ENCODE measurements at places on chromosomes 6 and 20.

- DNase-seq, result no peak
Observed at GRCh38 chr6:169800668-169801395, 49.4 kb downstream of the ERMARD start.

- no peak for DNase-seq
Observed at GRCh38 chr20:23520185-23520584, 29.3 kb downstream of the CST8 start.

- no peak for DNase-seq
Observed at GRCh38 chr20:19807191-19807945, 49.3 kb downstream of the RIN2 start.

- no peak for DNase-seq
Observed at GRCh38 chr20:17896193-17896723, 72.3 kb downstream of the SNX5 start.

GRCh38 chr6:143058987-143059386 lies 1.7 kb upstream of the AIG1 start:
- DNase-seq, result no peak

DNA sequence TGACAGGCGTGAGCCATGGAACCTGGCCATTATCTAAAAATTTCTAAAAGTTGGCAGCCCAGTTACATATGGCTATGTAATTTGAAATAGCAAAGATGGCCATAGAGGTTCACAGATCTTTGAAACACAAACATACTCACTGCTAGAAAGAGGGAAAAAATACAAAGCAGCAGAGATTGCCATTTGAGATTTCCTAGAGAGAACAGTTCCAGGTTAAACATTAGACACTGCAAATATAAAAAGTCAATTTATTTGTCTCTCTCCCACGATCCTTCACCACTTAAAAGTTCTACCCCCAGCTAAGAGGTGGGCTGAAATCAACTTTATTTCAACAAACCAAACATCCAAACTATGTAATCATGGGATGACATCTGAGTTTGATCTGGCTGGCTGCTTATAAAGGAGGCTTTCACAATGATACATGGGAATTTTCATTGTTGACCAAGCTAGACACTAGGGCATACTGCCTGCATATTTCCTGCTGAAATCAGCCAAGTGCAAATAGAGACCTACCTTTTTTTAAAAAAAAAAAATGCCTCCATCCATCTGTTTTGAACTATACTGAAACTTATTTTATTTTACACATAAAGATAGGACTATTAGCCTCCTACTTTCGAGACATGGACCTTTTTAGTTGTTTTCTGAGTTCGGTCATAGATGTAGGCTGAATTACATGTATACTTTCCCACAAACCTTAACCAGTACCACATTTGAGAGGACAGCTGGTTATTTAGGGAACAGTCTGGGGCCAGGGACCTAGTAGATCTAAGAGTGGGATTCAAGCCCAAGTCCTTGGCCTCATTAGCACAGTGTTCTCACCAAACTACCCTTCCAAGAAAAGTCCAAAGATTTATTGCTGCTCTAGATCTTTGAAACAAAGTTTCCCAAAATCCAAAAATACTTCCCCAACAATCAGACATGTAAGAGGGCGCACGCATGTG lies 16.6 kb downstream of the DCDC2 start:
- DNase-seq, result no peak

DNA sequence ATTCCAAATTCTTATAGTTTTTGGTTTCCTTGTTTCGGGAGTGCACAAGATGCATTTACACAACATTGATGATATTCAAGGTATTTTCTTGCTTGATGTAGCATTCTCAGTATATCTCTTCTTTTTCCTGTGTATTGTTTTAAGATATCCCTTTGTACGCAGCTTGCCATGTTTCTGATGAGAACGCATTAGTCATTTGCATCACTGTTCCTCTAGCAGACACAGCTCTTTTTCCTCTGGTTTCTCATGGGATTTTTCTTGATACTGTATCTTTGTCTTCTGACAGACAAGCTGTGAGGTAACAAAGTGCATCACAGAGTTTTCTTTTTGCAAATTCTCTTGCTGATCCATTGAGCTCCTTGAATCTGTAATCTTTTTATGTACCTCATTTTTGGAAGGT lies 146.4 kb downstream of the SLC22A3 start:
- no peak for DNase-seq

DNA sequence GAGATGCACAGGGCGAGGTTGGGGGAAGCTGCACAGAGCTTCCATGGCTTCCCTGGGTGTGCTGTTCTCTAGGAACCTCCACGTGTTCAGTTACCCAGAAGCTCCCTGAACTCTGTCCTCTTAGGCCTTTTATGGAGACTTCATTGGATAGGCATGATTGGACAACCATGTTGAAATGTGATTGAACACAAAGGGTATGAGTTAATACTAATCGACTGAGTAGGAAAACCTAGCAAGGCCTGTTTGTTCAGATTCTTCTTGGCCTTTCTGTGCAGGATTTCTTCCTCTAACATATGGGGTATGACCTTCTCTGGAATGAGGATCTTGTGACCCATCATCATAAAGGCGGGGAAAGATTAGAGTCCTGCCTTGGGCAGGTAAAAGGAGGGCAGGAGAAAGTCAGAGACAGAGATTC lies 70.7 kb upstream of the SMIM29 start:
- DNase-seq, result no peak

DNA sequence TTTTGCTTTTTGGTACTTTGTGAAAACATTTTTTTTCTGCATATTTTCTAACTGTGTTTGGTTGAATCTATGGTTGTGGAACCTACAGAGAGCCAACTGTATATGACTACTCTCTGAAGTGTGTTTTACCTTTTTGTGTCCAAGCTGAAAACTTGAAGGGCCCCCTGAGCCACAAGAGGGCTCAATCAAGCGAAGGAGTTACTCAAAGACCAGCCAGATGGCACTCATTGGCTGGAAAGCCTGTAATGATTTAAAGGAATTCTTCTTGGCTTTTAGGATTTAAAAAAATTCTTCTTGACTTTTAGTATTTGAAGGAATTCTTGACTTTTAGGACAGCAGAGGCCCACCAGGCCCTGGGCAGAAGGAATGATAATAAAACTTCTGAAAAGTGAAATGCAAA lies 27.0 kb upstream of the ECI2 start:
- DNase-seq, result no peak

DNA sequence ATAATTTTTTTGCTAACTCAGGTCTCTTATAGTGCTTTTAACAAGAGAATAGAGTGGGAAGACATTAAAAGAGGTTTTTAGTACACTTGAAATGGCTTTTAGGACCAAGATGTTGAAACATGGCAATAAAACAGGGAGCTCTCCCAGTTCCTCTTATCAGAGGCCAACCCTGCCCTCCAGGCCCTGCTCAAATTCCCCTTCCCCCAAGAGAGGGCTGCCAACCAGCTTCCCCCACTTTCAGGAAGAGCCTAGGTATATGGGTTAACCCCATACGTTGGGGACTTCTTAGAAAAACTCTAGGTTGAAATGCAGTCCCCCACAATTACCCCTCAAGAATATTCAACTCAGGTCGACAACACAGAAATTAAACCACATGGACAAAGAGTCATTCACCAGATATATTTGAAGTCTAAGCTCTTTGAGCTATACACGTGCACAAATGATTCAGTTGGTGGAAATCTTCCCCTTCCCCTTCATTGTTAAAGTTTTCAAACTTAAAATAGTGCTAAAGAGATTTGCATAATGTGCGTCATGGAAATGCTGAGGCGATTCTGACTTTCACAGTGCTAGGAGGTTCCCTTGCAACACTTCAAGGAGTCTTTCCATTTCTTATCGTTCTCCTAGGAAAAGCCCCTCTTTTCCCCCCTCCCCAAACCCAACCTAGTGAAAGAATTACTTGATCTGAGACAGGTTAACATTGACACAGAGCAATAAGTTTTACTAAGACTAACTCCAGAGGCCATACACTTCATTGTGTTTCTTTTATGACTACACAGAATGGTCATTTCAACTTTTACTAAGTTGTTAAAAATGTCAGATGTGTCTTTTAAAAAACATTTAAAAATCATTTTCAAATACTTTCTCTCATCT lies 49.8 kb upstream of the ENPP5 start:
- DNase-seq, result no peak

DNA sequence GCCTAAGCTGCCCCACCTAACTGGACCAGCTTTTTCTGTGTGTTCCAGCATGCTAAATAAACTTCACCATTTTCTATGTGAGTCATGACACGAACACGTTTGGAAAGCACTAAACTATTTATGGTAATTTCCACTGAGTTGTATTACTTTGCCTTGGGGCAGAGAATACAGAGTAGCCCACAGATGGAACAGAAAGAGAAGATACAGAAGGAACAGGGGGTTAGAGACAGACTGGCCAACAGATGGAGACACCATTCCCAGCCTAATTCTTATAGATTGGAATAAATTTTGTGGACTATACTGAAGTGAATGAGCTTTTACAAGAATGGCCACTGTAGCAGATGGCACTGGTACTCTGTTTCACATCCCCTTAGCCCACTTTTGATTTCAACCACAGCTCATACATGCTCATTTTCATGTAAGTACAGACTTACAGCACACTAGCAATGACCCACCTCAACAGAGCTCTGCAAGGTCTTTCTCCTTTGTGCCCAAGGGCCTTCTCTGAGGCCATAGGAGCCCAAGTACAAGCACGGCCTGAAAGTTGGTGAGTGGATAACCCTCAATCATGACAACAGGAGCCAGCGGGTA lies 13.1 kb upstream of the NT5DC1 start:
- no peak for DNase-seq

GRCh38 chr6:139296927-139297326 lies 5.1 kb upstream of the TXLNB start:
- DNase-seq, result no peak

GRCh38 chr20:46724343-46724959 lies 15.0 kb downstream of the SLC2A10 start:
- no peak for DNase-seq

DNA sequence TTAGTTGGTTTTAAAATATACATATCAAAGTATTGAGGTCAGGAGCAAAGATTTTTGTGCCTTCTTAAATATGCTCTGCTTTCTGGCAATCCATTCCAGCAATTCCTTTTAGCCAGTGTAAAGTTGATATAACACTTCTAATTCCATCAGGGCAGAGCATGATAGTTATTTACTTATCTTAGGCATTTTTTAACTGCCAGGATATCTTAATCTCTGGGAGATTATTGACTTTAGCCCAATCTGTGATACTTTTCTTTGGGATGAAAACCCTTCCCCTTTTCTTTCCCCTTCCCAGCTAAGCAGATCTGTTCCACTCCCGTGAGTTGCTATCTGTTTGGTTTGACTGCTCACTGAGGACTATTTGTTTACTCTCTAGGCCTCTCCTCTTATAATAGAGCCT lies 168.7 kb upstream of the RSPO3 start:
- DNase-seq, result no peak

GRCh38 chr20:47167846-47168245 lies 188.7 kb downstream of the ZMYND8 start:
- DNase-seq, result no peak

- no peak for DNase-seq
Observed at GRCh38 chr6:108102965-108103364, 28.4 kb upstream of the OSTM1 start.

DNA sequence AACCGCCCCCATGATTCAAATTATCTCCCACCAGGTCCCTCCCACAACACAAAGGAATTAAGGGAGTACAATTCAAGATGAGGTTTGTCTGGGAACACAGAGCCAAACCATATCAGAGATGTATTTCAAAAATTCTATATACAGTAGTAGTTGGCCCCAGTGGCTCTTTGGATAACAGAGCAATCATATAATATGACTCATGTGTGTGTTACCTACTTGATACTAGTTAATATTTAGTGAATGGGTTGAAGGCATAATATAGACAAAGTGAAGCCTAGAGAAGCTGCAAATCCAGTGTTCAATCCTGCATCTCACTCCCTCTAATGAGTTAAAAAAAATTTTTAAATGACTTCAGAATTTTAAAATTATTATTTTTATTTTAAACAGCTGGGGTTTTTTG lies 43.2 kb downstream of the KAT14 start:
- DNase-seq, result no peak

GRCh38 chr6:66189915-66190314 lies 482.9 kb upstream of the EYS start:
- no peak for DNase-seq

DNA sequence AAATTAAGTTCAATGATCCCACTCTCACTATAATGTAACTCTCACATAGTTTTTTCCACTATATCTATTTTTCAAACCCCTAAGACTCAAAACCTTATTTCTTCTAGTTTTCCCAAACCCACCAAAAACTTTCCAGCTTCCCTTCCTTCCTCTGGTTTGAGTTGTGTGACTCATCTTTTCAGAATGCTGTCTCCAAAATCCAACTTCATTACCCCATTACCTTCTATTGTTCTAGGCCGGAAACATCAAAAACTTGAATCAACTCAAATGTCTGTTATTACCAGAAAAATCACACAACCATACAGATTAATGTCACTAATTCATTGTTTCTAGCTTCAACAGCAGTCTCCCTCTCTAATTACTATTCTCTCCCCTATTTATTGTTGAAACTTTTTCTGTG lies 1090.3 kb downstream of the HACE1 start:
- no peak for DNase-seq

DNA sequence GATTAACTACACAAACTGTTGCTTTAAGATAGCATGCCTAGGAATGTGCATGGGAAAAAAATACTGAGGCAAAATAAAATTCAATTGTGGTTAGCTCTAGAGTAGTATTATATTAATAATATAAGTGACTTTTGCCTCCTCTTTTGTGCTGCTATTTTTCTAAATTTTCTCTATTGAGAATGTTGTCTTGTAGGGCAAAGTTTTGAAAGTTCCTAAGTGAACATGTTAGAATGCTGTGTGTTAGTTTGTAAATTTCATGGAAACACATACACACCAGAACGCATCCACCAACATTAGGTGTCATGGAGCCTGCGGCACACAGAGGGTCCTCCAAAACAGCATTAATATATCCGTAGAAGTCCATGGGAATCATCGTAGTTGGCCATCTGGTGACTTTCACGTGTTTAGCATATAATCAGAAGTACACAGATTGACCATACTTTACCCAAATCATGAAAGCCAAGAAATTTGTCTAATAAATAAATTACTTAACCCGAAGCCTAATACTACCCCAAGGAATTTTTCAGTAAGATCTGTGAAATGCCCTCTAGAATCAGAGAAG lies 25.6 kb downstream of the ARHGAP18 start:
- no peak for DNase-seq

DNA sequence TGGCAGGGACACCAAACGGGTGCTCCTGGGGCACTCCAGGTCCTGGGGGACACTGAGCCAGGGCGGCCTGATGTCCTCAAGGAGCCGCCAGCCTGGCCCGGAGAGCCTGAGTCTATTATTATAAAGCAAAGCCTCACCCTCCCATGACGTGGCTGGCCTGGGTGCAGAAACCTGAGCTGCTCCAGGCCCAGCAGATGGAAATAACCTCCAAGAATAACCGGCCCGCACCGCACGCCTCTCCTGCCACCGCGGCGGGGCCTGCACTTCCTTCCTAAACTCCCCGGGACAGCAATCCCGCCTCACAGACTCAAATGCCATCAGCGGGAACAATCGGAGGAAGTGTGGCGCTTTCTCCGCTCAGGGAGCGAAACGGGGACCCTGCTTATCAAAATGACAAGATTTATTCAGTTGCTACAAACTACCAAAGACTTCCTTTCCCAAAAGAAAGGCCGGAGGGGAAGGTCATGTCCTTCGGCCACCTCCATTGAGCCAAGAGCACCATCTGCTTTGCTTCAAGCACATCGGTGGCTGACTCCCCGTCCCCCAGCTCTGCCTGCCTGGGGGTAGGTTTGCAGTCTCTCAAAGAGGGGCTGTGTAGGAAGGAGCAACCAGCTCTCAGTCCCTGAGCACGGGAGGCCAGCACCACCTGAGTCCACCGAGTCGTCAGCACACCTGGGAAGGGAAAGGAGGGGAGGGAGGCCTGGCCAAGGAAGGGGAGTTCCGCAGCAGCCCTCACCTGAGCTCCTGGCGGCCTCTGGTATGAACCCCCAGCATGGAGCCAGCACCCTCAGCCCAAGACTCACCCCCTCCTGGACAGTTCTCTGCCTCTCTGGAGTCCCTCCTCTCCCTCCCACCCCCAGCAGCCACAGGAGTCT lies 78.6 kb upstream of the QKI start:
- DNase-seq, result no peak

Measured in effector CD4-positive, alpha-beta T cell (primary cell).